ENCODE measurements at places on chromosomes 12 and 14.

- DNase-seq = no peak
These were observed 64.4 kb downstream of the RGS6 start for GRCh38 chr14:71996610-71997009.

GRCh38 chr12:65646127-65646643 is 178.1 kb upstream of the HMGA2 start:
- DNase-seq = no peak

DNA sequence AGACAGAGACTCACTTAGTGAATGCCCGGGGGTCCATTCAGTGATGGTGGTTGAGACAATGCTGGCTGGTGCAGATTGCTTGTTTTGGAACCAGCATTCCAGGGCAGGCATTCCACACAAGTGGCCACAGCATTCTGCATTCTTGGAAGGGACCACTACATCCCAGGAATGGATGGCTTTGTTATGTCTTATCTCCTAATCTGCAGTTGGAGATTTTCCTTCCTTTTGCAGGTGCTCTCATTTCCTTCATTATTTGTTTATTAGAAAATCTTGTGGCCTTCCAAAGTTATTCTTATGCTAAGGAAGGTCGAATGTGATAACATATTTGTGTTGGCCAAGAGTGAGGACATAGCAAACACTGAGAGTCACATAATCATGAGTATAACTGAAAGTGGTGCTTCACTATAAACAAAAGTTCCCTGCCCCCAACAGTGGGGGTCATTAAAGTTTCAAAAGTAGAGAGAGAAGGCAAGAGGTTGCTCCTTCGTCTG is 66.0 kb downstream of the BMP4 start:
- no peak for DNase-seq

DNA sequence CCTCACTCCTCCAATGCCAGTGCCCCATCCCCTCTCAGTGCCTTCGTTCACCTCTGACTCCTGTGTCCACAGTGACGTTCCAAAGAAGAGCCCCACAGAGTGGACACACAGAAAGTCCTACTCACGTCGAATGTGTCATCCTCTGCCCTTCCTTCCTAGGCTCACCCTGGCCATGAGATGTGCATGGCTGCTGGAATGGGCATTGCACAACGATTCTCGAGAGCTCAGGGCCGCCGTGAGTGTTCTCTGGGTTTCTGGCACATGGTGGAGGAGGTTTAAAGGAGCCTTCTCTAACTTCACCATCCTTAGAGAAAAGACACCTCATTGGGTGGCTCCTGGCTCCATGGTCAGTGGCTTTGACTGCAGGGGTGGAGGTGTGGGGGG is 12.8 kb upstream of the CEP170B start:
- no peak for DNase-seq
